ENCODE measurements at places on chromosomes 4 and X. TPM values are rescaled to one million over a fixed set of nuclear protein-coding genes. Genes with fewer than 3 reads are reported as not detected.

PHKA1 gene
- total RNA-seq, result not detected

ZDHHC15 gene
- not detected for total RNA-seq

BMX gene
- total RNA-seq, result not detected

RAB28 gene
- total RNA-seq, result 16.9 TPM

ERCC6L gene
- total RNA-seq, result 0.91 TPM

MXRA5 gene
- not detected for total RNA-seq

PALLD gene
- 0.42 TPM for total RNA-seq

PTTG2 gene
- total RNA-seq, result 2.2 TPM

PRPS2 gene
- total RNA-seq, result 33.9 TPM

PDE6B gene
- 15.0 TPM for total RNA-seq

EGF gene
- total RNA-seq, result not detected

ARHGAP36 gene
- total RNA-seq, result not detected

GNPDA2 gene
- total RNA-seq, result 17.6 TPM

EVC gene
- 0.76 TPM for total RNA-seq

GPRASP3 gene
- 1.3 TPM for total RNA-seq

C4orf36 gene
- total RNA-seq, result not detected

HMX1 gene
- total RNA-seq, result not detected

F8A2 gene
- not detected for total RNA-seq

UGT8 gene
- total RNA-seq, result 20.0 TPM

CHRDL1 gene
- total RNA-seq, result not detected

PPARGC1A gene
- total RNA-seq, result not detected

CTAG1B gene
- total RNA-seq, result not detected

TRIM75 gene
- not detected for total RNA-seq

TMEM47 gene
- not detected for total RNA-seq

ALB gene
- not detected for total RNA-seq

DAPP1 gene
- 144 TPM for total RNA-seq

CT47C1 gene
- total RNA-seq, result not detected

PPAT gene
- total RNA-seq, result 12.9 TPM

SAGE1 gene
- total RNA-seq, result not detected

SOD3 gene
- total RNA-seq, result not detected

TNIP3 gene
- 0.15 TPM for total RNA-seq

UGT2B15 gene
- 0.44 TPM for total RNA-seq

DKK2 gene
- not detected for total RNA-seq

USP17L25 gene
- not detected for total RNA-seq

EREG gene
- total RNA-seq, result not detected
